ENCODE measurements at places on chromosomes 12 and 14. TPM values are rescaled to one million over a fixed set of nuclear protein-coding genes. Genes with fewer than 3 reads are reported as not detected.

- DNase-seq = no peak
Observed at GRCh38 chr12:19623751-19624399, 184.6 kb downstream of the AEBP2 start.

GRCh38 chr14:64508215-64508776 is 3.7 kb downstream of the ZBTB1 start:
- DNase-seq = no peak

DNA sequence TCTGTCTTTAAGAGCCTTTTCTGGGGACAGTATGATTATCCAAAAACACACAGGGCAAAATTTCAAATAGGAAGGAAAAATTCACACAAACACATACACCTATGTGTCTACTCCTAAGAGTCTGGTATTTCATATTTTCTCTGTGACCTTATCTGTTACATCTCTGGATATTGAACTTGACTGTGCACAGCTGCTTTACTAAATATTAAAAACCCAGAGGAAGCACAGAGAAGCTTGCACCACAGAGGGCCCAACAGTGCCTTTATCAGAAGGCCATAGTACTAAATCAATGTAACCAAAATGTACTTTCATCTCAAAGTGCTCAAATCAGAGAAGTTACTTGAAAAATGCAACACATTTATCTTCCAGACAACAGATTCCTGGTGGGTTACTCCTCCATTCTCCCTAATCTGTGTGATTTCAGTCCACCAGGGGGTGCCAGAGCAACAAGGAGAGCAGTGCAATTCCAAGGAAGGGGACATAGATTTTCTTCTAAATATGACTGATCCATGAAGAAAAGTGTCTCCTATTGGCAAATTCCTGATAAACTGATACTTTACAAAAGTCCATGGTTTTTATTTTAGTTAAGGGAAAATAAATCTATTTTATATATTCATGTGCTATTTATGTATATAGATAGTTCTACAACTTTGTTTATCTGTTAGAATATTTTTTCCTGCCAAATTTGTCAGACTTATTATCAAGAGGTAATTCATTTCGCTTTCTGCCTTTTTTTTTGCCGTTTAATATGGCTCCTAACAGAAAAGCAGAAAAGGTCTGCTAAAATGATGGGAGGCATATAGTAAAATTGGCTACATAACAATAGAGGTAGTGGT is 617.6 kb downstream of the LRFN5 start:
- DNase-seq = no peak

GRCh38 chr12:104172570-104172947 is 34.5 kb upstream of the NFYB start:
- no peak for DNase-seq

Gene PARPBP
- total RNA-seq = 1.8 TPM

Gene C1QL4
- not detected for total RNA-seq

Gene PLCZ1
- not detected for total RNA-seq

DNA sequence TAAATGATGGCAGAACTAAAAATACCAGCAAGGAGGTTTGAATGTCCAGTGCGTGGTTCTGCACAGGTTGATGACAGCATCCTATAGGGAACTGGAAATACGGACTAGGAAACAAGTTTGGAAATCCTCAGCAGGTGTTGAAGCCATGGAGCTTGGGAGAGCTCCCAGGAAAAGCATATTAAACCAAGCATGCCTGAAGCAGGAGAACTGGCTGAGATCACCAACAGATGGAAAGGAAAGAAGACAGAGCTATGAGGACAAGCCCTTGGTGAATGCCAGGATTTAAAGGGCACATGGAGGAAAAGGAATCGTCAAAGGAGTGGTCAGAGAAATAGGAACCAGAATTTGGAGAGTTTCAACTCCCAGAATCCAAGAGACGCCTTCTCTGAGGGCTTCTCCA is 21.2 kb upstream of the ELK3 start:
- DNase-seq = no peak

GRCh38 chr12:126112141-126112540 is 1046.9 kb downstream of the AACS start:
- no peak for DNase-seq

DNA sequence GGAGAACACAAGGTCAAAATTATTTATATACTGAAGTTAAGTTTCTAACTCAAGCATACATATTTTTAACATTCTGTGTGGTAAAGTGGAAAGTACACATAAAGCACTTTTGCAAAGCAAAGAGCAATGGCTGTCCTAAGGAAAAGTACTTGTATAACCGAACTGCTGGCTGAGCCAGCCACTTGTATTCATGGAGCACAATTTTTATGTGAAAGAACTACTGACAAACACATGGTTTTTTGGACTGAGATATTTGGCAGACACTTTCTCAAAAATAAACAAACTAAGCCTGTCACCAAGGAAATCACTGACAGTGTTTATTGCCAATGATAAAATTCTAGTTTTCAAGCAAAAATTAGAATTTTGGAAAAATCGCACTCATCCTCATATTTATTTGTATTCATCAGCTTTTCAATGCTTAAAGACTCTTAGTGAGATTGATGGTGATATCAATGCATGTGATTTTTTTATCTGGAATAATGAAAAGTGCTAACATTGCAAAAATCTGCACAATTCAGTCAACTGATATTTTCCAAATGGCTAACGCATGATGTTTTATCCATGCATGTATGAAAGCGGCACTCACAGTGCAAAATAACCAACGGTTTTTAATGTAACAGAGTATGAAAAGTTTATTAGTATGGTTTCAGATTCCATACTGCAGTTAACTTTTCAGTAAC is 125.3 kb downstream of the IPO8 start:
- DNase-seq = no peak

Gene METAP2
- 88.5 TPM for total RNA-seq

Measured in sigmoid colon (tissue), 7 donors.